AG08396 (cell line): ENCODE measurements at places on chromosomes 3 and 15.
A peak's percentile ranks its signal among the peaks of the same experiment; 100 is the strongest.

DNA sequence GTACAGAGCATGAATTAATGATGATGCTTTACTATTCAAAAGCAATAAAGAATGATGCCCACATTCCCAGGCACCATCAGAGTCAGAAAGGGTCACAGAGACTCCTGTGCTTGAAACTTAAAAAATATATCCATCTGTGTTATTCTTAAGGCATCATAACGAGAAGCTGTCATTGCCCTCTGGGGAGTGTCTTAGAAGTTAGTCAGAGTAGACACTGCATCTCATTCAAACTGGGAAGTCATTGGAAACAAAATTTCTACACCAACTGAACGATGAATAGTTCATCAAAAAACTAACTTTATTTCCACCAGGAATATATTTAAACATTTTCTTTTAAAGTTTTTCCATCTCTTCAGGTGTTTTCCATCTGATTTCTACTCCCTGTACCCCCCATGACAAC lies 122.9 kb downstream of the RFTN1 start:
- DNase-seq, result no peak

GRCh38 chr3:132321304-132321703 lies 4.1 kb downstream of the ACP3 start:
- no peak for DNase-seq

GRCh38 chr15:101380146-101380545 lies 85.1 kb upstream of the SNRPA1 start:
- DNase-seq, result no peak

DNA sequence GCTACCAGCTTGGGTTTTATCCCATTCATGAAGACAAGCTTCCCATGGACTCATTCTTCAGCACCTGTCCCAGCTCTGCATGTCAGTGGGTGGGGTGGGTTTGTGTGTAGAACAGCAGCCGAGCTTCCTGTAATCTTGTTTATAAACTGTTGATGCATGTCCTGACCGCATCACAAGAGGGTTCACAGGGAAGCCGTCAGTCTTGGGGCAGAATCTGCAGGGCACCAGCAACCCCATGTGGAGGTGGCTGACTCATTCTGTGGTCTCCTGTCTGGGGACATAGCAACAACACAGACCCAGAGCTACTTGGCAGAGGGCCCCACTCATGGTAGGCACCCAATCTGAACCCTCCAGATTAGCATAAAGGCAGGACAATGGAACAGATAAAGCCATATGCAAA lies 35.6 kb downstream of the DAPK2 start:
- peak; percentile 61 for DNase-seq

DNA sequence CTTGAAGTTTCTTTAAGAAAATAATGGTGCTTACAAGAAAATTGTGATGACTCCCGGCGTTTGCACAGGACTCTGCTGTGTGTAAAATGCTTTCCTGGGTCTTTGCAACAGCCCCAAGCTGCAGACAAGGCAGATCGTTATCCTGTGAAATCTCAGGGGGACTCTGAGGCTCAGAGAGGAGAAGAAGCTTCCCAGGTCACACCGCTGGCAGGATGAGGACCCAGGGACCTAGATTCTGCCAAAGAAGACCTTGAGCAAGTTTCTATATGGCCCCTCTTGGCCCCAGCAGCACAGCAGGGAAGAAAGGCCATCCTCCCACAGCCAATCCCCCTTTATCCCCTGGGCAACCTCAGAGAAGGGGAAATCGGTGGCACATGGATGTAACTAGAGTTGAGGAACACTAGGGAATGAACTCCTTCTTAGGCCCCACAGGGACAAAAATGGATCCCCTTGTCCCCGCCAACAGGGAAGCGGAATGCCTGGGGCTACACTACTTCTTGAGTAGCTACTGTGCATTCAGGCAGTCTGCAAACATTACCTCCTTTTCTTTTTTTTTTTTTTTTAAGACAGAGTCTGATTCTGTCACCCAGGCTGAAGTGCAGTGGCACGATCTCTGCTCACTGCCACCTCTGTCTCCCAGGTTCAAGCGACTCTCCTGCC lies 72.8 kb downstream of the CPN2 start:
- DNase-seq, result no peak

- DNase-seq, result peak; percentile 37
Observed at GRCh38 chr15:32790352-32790999, 72.7 kb downstream of the GREM1 start.

- no peak for DNase-seq
Observed at GRCh38 chr3:141093397-141093796, 42.2 kb downstream of the SPSB4 start.

- DNase-seq, result peak; percentile 18
Observed at GRCh38 chr3:15858547-15859506, 61.0 kb upstream of the ANKRD28 start.
